GM12891 (cell line): ENCODE measurements at places on chromosomes 2 and 18.

DNA sequence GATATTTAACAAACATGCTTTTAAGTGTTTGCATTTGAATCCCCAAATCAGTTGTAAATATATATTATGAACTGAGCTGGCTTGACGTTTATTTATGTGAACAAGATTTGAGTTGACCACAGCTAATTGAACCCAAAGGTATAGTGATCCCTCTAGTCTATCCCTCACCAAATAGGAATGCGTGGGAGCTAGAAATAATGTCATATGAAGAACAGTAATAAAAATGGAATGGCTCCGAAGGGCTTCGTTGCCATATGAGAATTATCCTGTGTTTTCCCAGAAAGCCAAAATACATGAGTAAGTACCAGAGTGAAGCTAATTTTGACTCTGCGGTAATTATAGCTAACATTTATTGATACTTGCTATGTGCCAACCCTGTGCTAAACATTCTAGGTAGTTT lies 142.7 kb downstream of the ADCYAP1 start:
- DNase-seq = no peak

DNA sequence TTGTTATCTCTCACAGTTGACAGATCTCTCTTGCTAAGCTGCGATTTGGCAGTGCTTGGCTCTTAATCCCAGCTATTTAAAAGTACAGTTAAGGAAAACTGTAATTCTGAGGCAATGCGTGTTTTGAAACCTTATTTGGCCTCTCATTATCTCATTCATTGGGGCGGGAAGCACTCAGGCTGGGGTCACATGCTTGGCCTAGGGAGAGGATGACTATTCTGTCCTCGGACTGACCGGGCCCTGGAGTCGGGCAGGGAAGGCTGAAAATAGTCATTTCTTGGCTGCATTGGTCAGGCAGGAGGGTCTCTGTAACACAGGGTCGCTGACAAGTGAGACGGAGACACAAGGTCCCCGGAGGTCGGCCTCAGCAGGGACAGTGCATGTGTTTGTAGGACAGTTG lies 20.2 kb upstream of the EMILIN2 start:
- DNase-seq = no peak

DNA sequence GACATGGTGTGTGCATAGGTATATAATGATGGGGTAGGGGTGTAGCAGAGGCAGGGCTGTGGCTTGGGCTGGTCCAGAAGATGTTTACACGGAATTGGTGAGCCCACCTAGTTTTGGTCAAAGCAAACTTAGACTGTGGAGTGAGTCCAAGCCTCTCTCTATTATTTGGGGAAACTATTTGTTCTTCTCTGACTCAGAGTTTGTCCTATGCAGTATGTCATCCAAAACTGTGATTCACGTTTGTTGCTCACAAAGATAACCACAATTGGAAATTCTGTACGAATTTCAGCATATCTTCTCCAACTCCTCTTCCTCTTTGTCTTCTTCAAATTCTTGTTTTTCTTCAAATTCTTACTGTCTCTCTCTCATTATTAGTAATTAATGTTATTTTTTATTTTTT lies 292.9 kb downstream of the XIRP2 start:
- DNase-seq = no peak

DNA sequence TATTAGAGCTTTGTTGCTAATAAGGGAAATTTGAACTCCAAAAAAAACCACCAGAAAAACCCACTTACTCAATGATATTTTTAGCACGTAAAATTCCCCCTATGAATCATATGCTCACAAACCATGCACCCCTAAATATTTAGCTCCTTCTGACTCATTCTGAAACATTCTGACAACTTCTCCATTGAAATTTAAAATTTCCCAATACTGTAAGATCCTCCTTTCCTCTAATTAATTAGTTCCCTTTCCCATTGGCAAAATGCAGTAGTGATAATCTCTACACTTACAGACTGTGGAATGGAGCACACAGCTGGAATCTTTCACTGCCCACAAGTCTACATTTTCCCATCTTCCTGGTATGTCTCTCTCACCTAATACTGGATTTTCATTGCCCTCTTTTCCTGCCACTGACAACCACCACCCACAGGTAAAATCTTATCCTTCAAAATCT lies 215.8 kb upstream of the ACVR2A start:
- no peak for DNase-seq

DNA sequence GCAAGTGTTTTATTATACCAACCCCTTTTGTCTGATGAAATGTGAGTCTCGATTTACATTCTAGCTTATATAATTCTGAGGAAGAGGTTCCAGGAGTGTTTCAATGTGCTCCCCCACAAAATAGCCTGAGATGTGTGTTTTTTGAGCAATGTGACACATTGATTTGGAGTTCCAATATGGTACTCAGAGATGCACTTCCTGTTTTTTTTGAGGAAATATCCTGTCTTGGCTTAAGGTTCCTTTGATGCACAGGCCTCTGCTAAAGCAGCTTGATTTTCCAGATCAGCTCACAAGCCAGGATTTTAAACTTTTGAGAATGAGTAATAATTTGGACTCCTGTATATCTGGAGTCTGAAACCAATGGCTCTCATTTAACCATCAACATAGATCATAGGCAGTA lies 221.4 kb downstream of the ACTR3 start:
- DNase-seq = no peak

DNA sequence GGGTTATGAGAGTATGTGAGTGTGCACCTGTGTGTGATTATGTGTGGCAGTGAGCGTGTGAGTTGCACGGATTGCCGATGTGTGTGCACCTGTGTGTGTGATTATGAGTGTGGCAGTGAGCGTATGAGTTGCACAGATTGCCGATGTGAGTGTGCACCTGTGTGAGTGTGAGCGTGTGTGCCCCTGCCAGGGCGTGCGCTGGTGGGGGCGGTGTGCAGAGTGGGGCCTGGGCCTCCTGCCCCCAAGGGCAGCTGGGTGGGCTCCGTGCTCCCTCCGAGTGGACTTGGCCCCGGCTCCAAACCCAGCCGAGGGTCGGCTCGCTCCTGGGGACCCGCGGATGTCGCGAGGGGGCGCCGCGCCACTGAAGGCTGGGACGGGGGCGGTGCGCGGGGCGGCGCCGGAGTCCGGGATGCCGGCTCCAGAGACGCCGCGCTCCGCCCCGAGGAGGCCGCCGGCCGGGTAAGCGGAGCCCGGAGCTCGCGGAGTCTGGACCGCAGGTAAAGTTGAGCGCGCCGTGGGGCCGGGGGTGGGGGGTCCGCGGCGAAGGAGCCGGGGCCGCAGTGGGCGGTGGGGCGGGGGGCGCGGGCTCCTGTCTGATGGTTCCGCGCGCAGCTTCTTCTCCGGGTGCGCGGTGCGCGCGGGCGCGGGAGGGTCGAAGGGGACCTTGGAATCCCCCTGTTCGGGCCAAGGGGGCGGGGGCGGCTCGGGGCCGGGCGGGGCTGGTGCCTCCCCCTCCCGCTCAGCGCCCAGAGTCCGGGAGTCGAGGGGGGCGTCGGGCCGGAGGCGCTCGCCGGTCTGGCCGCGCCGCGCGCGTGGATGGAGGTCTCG lies at the start of gene KCNG2:
KCNG2 (plus strand) TSS at position 421 of the 828 bp plus-strand sequence. CDS start 65,730 bp downstream, outside the sequence.
- peak; percentile 72 for DNase-seq

- no peak for DNase-seq
These were observed 49.0 kb upstream of the BCL2L11 start for GRCh38 chr2:111071600-111072171.

DNA sequence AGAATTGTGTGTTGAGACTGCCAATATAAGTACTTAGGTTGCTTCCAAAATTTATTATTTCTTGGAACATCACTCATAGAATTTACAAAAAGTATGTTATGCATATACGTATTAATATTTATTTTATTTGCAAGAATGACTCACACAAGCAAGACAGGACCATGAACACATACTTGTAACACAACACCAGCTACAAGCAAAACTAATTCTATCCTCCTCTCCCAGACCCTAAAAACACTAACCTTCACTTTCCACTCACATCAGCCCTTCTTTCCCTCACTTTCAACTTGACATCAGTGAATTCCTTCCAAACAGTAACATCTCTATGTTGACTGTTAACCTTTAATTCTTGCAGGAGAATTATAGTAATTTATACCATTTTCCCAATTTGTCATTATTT lies 24.3 kb downstream of the OSBPL1A start:
- no peak for DNase-seq

GRCh38 chr2:219644801-219645480 lies 17.5 kb downstream of the SLC4A3 start:
- DNase-seq = no peak

DNA sequence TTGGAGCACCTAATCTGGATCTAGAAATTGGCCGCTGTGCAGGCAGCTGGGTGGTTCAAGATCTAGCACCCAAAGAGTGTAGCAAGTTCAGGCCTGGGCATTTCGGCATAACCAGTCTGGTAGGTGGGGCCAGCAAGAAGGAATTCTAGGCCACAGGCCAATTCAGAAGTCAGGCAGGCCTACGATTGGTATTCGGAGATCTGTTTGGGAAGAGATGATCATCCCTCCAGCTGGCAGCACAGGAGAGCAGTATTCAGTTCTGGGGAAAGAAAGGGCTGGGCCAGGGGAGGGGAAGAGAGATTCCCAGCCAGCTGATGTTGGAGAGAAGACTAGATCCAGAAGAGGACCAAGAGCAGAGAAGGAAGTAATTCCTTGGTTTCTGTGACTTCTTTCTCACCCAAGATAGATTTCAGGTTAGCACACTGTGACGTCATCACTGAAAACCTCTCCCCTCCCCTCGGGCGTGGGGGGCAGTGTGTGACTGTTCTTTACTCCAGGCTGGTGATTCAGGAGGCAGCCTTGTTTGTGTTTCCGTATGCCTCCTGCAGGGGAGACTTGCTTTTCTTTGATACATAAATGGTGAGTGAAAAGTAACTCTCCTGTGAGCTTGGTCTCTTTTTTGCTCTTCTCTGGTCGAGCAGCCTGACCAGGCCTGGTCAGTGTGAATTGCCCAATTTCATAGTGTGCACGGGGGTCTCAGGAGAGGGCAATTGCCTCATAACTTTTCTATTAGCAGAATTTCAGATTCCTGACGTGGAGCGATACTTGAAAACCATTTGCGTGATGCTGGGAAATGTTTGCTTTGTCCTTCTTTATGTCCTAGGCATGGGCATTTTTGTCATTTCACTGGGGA lies 61.1 kb downstream of the MEIS1 start:
- no peak for DNase-seq

DNA sequence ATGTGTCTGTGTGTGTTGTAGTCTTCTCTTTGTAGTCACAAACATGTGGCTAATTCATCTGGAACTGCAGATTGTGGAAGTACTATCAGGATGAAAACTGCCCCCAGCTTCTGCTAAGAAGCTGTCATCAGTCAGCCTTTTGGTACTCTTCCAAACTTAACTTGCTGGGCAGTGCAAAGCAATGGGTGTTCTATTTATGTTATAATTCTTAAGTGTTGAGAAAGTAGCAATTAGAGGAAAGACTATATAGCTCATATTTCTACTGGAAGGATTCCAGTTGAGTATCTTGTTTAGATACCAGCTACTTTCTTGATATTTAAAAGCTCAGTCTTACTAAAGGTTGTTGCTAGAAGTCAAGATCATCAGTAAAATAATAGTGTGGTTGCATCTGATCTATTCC lies 52.1 kb downstream of the SLC38A11 start:
- no peak for DNase-seq

DNA sequence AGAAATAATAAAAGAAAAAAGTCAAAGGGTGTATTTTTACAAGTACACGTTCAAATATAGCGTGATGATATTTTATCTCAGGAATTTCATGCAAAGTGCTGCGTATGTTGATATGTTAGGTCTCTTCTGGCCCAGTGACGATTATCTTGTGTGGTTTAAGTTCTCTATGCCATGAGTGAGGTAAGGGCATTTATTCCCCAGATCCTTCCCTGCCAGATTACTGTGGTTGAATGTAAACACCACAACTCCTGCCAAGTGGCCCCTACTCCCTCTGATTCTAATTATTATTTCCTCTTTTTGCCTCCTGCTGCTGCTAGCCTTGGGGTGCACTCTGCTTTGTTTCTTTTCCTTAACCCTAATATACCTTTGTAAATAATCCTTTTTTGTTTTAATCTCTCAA lies 12.2 kb downstream of the SCN2A start:
- DNase-seq = no peak

DNA sequence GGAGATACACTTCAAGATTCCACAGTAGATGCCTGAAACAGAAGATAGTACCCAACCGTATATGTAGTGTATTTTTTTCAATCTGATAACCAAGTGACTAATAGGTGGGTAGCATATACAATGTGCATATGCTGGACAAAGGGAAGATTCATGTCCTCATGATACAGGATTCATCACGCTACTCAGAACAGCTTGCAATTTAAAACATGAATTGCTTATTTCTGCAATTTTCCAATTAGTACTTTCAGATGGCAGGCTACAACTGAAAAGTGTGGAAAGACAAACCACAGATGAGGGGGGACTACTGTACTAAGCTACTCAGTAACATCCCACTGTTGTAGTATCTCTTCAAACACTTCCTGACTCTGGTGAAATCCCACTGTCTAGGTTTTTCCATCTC lies 3.7 kb downstream of the IER3IP1 start:
- no peak for DNase-seq

DNA sequence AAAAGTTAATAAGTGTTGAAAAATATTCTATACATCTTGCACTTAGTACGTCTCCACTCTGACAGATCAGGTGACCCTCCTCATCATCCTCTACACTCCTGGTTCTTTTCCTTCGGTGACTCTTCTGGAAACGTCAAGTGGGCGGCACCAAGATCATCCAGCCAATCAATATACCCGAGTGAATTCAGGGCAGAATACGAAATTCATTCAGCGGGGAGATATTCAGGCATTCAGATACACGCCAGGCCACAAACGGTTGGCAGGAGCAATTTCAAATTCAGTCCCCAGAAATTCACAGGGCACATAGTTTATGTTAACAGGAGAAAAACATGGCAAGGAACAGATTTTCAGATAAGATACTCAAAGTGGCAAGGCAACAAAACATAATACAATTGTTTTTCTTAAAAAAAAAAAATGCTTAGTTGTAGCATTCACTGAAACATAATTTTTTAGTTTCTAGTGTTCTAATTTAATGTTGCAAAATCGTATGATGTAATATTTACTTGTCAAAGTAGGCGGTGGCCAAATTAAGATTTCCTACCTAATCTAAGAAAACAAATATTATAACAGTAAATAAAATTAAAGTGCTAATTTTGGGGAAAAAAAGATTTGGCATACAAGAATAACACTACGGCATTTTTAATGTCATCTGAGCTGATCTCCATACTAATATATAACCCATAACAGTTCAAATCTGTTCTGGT lies 4.2 kb downstream of the CLK1 start:
- no peak for DNase-seq

- DNase-seq = no peak
These were observed 134.9 kb downstream of the LTBP1 start for GRCh38 chr2:33081691-33082090.

GRCh38 chr18:37335409-37335736 lies 230.2 kb downstream of the CELF4 start:
- DNase-seq = no peak

- no peak for DNase-seq
These were observed 2.0 kb downstream of the SLC14A2 start for GRCh38 chr18:45617284-45617683.

DNA sequence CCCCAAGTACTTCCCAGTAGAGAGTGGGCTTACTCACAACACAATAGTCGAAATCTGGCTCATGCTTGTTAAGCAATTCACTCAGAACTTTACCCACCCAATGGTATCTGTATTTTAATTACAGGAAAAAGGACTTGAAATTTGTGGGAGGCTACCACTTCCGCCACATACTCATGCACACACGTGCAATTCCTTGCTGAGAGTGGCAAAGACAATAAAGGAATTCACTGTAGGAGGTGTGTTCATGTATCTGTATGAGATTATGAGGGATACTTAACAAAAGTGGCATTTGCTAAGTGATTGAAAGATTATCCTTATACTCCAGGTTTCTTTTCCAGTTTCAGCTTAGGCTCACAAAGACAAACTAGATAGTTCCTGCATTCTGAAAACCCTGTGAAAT lies 14.9 kb upstream of the LYPD6 start:
- no peak for DNase-seq

GRCh38 chr2:156349605-156350004 lies 17.1 kb upstream of the NR4A2 start:
- no peak for DNase-seq
